CD4-positive, alpha-beta T cell treated with Interleukin-4 for 4 hours (primary cell): ENCODE measurements at places on chromosomes 2 and 18.

- no peak for DNase-seq
Observed at GRCh38 chr18:11078491-11078890, 70.9 kb downstream of the PIEZO2 start.

- DNase-seq: no peak
Observed at GRCh38 chr2:39851251-39851650, 72.2 kb upstream of the THUMPD2 start.

DNA sequence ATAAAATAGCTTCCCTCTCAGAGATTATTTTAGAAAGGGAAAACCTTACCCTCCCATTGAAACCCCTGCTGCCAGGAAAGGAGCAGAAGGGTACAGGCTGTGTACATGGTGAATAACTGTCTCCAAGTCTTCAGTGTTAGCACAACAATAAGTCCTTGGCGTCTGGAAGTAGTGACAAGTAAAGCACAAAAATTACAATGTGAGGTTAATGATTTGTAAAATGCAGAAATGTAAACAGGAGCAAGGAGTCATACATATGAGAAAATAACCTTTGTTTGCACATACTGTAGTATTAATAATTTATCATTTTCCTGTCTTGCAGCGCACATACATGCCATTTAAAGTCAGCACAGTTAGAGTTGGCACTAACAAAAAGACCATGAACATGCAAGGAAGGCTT lies 40.5 kb downstream of the ABHD3 start:
- DNase-seq: no peak

DNA sequence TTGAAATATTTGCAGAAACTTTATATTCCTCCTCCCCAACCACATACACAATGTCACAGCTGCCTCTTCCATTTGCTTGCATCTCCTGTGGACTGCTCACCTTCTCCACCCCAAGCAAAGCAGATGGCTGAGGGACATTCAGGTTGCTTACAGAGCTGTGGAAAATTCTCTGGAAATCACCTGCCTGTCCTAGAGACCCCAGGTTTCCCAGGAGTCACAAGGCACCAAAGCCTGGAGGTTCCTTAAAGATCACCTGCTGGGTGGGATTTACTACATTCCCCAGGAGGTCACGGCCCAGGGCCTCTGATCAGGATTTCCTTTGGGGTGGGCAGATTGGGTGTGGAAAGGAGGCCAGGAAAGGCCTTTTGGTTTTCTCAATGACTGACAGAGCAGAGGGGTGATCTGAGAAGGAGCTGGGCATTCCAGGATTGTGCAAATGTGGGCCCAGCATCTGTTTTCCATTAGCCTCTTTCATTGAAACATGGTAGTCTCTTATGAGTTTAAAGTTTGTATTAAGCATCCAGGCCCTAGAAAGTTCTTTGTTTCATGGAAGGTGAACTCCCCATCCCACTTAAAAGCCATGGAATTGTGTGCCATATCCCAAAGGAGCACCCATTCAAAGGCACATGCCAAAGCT lies 410.7 kb upstream of the TNP1 start:
- DNase-seq: no peak

DNA sequence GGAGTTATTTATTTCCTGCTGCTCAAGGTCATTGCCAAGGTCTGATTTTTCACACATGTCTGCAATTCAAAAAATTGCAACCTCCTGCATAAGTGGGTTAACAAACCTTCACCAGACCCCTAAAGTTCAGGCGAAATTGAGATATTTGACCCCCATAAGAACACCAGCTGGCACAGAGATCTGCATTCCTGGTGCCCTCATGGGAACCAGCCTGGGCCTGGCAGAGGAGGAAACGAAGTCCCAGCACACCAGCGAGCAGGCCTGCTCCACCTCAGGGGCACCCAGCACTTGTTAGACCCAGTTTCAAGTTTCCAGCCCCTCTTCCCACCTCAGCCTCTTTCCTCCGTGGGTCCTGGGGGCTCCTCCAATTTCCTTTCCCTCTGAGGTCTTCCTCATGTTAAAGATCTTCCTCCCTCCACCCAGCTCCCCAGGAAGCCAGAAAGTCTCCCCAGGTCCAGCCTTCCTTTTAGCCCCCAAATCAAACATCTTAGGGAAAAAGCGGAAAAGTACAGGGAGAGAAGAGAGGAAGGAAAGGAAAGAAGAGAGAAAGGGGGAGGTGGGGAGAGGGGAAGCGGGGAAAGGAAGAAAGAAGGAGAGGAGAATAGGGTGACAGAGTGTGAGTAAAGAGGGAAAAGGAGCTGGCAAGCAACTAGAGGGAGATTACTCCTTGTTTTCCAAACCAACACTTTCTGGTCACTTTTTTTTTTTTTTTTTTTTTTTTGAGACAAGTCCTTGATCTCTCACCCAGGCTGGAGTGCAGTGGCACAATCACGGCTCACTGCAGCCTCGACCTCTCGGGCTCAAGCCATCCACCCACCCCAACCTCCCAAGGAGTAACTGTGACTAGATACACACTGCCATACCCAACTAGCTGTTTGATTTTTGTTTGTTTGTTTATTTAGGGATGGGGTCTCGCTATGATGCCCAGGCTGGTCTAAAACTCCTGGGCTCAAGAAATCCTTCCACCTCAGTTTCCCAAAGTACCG lies 3.9 kb upstream of the C2orf72 start:
- DNase-seq: no peak

DNA sequence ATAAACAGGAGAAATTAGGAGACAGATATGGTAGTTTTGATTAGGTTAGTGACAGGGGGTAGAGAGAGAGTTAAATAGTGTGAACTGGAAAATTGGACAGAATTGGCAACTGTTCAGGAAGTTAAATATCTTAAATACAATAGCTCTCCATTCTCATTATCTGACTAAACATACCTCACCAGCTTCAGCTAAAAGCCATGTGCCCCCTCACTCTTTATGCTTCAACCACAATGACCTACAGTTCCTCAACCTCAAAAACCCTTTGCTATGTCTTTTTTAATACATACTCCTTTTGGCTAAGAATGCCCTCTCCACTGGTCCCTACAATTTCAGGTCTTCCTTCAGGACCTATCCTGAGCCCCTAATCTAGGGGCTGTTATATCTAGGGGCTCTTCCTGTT lies 740.2 kb upstream of the ZEB2 start:
- no peak for DNase-seq

DNA sequence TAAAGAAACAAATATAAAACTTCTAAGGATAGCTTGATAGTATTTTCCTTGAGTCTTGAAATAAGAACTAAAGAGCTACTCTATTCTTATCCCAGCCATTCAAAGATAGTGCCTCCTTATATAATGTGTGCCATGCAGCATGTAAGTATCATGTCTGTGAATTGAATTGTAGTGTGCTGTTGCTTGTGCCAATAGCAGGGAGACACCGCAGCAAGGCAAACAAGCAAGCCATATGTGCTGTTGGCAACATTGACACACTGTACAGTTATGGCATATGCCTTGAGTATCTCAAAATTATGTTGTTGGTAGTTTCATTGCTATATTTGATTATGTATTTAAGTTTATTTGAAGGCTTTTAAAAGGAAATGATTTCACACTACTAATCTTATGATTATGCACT lies 58.2 kb downstream of the ERBB4 start:
- DNase-seq: no peak

DNA sequence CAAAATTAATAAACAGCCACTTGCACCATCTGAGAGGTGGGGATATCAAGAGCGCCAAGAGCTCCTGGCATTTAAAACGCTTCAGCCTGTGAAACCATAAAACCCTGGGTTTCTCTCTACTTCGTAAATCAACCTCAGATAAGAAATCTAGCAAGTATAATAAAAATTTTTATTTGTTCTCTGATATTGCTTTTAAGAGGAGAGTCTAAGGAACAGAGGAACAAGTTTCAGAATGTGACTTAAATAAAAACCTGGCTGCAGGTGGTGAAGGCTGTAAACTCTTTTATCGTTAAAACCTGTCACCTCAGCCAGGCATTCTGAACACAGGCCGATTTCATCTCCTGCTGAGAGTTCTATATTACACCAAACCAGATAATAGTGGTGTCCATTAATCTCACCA lies 9.9 kb downstream of the DYTN start:
- DNase-seq: no peak

- DNase-seq: no peak
Observed at GRCh38 chr2:150528861-150529801, 41.7 kb upstream of the RND3 start.

DNA sequence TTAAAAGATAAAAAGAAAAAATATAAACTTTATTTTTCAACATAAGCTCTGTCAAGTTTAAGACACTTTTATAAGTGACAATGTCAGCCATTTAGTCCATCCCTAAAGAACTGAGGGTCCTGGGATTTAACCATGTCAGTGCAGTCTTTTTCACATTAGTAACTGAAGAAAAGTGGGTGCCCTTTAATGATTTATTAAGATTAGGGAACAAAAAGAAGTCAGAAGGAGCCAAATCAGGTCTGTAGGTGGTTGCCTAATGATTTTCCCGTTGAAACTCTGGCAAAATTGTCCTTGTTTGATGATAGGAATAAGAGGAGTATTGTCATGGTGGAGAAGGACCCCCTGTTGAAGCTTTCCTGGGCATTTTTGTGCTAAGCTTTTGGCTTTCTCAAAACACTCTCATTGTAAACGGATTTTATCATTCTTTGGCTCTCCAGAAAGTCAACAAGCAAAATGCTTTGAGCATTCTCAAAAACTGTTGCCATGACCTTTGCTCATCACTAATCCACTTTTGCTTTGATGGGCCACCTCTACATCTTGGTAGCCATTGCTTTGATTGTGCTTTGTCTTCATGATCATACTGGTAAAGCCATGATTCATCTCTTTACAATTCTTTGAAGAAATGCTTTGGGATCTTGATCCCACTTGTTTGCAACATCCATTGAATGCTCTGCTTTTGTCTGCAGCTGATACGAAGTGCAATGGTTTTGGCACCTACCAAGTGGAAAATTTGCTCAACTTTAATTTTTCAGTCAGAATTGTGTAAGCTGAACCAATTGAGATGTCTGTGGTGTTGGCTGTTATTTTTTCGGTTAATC lies 22.0 kb downstream of the TSPYL6 start:
- no peak for DNase-seq

GRCh38 chr18:52531836-52532235 lies 191.8 kb downstream of the DCC start:
- no peak for DNase-seq

GRCh38 chr2:187093771-187094412 lies 244.9 kb upstream of the ZSWIM2 start:
- DNase-seq: no peak

DNA sequence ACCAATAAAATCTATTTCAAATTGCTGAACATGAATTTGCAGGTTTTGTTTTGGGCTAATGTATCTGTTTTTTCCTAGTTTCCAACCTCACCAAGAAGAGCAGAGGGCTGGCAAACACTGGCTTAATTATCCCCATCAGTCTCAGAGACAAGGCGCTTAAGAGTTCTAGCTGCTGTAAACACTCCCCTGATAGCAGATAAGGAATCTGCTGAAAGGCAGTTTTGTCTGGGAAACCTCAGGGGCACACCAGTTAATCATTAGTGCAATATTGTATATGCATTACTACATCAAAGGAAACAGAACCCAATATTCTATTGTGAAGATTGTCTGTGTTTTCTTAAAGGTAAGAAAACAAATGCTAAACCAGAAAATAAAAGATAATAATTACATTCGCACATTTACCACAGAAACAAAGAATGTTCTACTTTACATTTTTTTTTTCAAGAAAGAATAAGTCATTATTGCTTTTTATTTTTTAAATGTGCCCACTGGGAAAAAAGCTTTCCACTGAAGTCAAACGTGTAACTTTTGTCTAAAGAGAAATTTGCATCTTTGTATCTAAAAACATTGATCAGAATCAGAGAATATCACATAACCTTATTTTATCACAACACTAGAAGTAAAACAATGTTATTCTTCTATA lies 179.1 kb downstream of the ERBB4 start:
- no peak for DNase-seq

GRCh38 chr2:12010779-12011178 lies 264.3 kb downstream of the LPIN1 start:
- DNase-seq: no peak

DNA sequence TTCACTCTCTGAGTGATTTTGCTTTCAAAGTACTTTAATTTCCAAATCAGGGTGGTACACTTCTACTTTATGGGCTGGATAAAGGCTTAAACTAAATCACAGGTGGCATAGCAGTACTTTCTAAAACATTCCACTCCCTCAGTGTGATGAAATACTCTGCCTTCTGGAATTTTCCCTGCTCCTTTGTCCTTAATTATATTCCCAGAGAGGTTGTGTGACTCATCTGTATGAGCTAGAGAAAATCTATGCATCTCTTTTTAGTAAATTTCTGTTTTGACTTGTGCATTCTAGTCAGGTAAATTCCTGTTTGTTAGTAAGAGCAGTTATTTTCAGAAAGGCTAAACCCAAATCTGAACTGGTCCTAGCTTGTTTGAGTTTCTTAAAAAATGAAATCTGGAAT lies 29.0 kb upstream of the PLA2R1 start:
- DNase-seq: no peak

DNA sequence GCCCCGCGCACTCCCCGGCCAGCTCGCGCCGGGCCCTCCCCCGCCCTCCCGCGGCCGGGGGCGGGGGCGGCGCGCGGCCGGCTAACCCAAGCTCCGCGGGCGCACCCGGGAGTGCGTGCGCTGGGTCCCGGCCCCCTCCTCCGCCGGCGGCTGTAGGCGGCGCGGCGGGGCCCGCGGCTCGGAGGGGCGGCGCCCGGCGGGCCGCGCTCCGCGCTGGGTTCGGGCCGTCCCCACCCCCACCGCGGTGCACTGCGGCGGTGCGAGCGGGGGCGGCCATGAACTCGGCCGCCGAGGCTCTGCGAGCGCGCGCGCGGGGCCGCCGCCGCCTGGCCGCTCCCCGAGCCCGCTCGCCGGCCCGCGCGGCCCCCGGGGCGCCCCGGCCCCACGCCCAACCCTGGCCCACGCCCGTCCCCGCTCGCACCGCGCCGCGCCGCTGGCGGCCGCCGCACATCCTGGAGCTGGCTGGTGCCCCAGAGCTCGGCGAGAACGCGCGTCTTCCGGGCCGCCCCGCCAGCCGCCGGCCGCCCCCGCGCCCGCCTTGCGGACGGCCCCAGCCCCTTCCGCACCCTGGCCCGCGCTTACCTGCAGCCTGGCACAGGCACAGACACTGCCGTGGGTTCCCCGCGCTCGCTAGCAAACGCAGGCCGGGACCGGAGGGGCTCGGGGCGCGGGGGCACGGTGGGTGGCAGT lies at the start of gene ZBTB14:
ZBTB14 (minus strand) TSS at position 496 of the 690 bp plus-strand sequence. CDS start 2,480 bp downstream, outside the sequence.
- DNase-seq: peak; percentile 58

DNA sequence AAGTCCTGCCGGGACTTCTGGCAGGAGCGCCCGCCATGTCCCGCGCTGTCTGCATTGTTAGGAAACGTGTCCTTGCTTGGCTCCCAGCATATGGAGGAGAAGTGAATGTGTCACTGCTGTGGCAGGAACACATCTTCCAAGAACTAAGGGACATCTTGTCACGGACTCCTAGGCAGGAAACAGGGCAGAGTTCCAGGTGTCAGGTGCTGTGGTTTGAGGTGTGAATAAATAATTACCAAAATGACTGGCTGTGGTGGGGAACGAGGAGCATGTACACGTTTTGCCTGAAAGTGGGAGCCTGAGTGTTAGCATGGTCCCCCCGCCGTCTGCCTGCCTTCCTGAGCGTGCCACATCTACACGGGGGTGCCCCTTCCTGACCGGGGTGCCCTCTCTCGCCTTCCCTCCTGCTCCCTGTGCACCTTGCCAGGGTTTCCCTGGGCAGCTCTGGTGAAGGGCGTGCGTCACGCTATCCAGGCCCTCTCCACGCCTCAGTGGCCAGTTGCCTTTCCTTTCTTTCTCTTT lies 237.5 kb downstream of the LDLRAD4 start:
- peak; percentile 17 for DNase-seq

GRCh38 chr2:102120261-102120660 lies 22.3 kb upstream of the IL1R1 start:
- no peak for DNase-seq
